NCI-H187 treated with DMSO at 0.1 percent for 48 hours (cell line): ENCODE measurements at places on chromosomes 12 and 14.

DNA sequence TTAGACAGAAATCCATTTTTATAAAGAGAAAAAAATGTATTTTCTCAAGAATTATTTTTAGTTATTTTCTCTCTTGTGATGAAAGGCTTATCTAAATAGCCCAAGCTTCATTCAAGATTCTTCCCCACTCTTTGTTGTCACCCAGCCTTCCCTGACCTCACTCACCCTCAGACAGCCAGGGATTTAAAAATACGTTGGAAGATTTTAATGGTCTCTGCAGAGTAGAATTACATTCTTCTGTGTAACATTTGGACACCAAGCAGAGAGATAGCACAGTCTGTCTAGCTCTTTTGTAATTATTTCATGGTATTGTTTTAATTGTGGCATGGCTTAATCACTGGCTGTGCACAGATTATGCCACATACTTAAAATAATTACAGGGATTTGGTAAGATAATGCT is 130.3 kb downstream of the IGF1 start:
- DNase-seq, result no peak

GRCh38 chr14:64790478-64790877 is 86.3 kb downstream of the PLEKHG3 start:
- DNase-seq, result no peak

GRCh38 chr12:72074065-72074464 is 135.4 kb downstream of the TPH2 start:
- DNase-seq, result no peak

GRCh38 chr14:98689951-98690350 is 582.0 kb downstream of the BCL11B start:
- no peak for DNase-seq

DNA sequence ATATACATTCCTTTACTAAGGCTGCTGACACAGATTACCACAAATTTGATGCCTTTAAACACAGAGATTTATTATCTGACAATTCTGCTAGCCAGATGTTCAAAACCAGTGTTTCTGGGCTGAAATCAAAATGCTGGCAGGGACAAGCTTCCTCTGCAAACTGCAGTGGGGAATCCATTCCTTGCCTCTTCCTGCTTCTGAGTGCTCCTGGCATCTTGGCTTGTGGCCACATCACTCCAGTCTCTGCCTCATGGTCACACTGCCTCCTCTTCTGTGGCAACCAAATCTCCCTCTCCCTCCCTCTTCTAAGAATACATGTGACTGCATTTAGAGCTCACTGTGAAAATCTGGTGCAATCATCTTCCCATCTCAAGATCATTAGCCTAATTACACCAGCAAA is 235.7 kb downstream of the TTC8 start:
- no peak for DNase-seq
